ENCODE measurements at places on chromosomes 13 and 19.

- no peak for DNase-seq
Observed at GRCh38 chr19:57083711-57084110, 36.1 kb upstream of the USP29 start.

DNA sequence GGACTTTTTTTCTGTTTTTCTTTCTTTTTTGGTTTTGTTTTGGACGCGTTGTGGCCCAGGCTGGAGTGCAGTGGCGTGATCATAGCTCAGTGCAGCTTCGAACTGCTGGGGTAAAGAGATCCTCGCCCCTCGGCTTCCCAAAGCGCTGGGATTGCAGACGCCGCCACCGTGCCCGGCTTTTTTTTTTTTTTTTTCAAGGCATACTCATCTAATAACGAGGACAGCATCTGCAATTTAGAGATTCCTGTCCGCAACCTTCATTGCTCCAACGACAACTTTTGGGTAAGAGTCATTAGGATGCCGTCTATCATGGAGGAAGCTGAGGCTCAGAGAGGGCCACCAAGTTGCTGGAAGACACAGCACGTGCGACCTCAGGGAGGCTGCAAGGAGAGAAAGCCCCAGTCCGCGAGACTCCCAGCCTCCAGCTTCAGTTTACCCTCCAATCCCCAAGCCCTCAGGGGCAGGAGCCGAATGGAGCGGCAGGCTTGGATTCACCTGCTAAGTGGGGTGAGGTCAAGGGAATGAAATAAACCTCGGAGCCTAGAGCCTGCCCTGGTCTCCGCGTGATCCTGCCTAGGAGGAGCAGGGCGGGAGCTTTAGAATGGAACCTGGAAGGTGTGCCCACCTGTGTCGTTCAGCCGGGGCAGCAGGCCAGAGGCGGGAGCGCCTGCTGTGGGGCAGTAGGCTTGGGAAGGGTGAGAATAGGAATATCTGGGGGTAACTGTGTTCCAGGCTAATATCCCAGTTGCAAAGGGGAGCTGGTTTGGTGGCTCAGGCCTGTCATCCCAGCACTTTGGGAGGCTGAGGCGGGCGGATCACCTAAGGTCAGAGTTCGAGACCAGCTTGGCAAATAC lies 676 bp upstream of the POLRMT start:
- DNase-seq = no peak

DNA sequence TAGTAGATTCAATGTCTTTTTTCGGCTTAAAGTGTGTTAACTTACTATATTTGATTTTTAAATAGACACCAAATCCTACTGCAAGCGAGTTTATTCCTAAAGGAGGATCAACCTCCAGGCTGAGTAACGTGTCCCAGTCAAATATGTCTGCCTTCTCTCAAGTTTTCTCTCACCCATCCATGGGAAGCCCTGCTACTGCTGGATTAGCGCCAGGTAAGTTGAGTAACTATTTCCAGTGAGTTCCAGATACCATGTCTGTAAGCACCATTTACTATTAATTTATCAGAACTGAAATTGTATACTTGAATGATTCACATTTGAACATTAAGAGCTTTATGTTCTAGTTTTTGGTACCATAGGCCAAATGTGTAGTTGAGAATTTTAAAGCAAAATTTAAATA lies 81.8 kb downstream of the PAN3 start:
- no peak for DNase-seq

GRCh38 chr19:23249911-23250649 lies at the start of gene ZNF724:
Gene ZNF724 (minus strand): TSS chr19:23250394. CDS start chr19:23250242, 152 bp downstream.
- peak; percentile 78 for DNase-seq

- DNase-seq = peak; percentile 73
Observed at GRCh38 chr19:1568320-1569019, at the start of gene MEX3D. Gene MEX3D (minus strand): TSS chr19:1568325. CDS start chr19:1568058, 267 bp downstream.

- no peak for DNase-seq
Observed at GRCh38 chr13:39789451-39789850, 134.0 kb downstream of the COG6 start.

DNA sequence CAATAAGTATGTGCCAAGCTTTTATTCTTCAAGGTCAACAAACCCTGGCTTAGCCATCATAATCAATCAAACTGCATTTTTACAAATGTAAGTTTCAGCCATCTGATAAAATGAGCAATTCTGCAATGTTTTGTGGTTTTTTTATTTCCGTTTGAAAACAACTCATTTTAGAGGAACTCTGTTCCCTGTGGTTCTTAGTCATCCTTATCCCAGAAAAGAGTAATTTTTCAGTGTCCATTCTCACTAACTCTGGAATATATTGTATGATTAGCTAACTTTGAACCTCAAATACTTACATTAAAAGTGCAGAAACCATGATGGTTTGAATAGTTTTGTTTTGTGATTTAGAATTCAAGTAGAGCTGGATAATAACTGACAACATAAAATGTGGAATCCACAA lies 87.6 kb downstream of the IRS2 start:
- no peak for DNase-seq

GRCh38 chr19:5664515-5664914 lies 15.8 kb downstream of the MICOS13 start:
- no peak for DNase-seq

DNA sequence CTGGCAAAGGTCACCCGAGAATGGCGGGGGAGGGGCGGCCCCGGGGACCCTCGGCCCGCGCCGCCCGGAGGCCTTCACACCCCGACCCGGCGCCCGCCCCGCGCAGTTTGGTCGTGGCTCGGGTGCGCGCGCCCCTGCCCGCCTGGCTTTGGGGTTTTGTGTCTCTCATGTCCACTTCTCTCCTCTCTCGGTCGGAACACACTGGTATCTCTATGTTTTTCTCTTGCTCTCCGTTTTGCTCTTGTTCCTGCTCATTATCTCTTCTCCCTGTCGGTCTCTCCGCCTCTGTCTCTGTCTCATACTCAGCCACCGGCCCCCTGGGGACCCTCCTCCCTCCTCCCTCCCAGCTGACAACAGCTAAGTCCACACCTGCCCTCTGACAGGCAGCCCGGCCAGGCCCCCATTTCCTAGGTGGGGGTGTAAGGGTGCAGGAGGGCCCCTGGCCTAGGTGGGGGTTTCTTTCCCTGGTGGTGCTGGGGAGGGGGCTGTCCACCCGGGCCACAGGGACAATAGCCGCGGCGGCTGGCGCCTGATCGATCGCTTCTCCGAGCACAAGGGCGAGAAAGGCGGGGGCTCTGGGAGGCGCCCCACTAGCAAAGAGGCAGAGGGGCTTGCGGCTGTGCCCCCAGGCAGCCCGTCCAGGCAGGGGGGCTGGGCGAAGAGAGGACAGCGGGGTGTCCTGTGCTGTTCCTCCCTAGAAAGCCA lies 2.3 kb downstream of the ONECUT3 start:
- no peak for DNase-seq

GRCh38 chr13:75050419-75051046 lies 431.4 kb downstream of the TBC1D4 start:
- DNase-seq = no peak

GRCh38 chr13:59493436-59493965 lies 670.2 kb downstream of the DIAPH3 start:
- no peak for DNase-seq

GRCh38 chr13:102598061-102598460 lies 1.3 kb downstream of the TPP2 start:
- DNase-seq = no peak

DNA sequence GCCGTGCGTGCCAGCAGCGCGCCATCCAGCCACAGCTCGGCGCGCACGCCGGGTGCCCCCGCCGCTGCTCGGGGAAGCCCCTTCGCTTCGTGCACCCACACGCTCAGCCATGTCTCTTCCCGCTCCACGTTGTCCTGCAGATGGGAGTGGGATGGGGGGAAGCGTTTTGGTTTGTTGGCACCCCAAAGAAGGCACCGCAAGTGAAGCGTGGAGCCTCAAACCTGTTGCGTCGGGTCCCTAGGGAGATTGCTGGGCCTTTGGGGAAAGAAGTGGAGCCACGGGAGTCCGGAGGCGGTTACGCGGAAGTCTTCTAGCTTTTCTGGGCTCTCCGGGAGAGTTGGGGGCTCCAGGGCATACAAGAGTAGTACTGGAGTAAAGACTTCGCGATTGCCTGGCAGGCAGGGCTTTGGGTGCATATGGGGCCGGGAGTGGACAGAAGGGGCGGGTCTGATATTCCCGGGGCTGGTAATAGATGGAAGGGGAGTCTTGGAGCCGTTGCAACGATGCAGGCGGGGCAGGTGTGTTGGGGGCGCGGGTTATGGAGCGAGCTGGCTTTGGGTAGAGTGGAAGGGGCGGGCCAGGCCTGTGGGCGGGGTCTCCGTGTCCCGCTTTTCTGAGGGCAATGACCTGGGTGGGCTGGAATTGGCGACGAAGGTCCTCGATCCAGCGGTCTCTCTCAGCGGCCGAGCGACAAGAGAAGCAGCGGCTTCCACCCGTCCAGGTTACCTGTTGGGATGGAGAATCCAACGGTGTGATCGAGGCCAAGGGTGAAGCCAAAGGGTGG lies 6.5 kb downstream of the RASAL3 start:
- DNase-seq = no peak

DNA sequence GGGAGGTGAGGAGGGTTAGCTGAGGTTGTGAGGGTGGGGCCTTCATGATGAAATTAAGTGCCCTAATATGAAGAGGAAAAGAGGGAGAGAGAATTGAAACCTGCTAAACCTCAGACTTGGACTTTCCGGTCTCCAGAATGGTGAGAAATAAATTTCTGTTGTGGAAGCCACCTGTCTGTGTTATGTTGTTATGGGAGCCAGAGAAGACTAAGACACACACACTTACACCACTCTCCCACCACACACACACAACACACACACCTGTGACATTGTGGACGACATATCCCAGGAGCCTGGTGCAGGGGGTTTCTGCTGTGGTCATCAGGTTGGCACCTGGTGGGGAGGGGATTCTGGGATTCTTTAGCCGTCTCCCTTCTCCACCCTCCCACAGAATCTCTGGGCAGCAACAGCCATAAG lies 14.0 kb downstream of the KLK4 start:
- DNase-seq = no peak

DNA sequence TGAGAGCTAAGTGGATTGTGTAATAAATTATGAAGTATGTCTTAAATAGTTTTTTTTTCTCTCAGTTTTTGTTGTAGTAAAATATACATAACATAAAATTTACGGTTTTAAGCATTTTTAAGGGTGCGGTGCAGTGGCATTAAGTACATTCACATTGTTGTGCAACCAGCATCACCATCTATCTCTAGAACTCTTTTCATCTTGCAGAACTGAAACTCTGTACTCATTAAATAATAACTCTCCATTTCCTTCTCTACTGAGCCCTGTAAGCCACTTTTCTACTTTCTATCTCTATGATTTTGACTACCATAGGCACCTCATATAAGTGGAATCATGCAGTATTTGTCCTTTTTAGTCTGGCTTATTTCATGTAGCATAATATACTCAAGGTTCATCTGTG lies 87.1 kb downstream of the GJA3 start:
- no peak for DNase-seq

DNA sequence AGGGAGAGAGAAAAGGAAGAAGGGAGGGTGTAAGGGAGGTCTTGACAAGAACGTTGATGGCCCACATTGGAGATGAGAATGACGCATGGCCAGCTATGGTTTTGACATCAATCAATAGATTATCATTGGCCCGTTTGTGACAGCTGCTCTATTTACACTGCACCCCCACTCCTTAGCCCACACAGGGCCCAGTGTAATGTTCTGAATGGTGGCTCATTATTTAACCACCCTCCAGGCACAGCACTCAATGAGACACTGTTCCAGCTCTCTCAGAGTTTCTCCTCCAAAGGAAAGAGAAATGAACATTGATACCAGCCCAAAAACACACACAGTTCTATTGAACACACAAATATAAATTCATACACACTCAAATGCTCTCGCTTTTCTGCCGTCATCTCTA lies 173.0 kb upstream of the IPO5 start:
- no peak for DNase-seq

DNA sequence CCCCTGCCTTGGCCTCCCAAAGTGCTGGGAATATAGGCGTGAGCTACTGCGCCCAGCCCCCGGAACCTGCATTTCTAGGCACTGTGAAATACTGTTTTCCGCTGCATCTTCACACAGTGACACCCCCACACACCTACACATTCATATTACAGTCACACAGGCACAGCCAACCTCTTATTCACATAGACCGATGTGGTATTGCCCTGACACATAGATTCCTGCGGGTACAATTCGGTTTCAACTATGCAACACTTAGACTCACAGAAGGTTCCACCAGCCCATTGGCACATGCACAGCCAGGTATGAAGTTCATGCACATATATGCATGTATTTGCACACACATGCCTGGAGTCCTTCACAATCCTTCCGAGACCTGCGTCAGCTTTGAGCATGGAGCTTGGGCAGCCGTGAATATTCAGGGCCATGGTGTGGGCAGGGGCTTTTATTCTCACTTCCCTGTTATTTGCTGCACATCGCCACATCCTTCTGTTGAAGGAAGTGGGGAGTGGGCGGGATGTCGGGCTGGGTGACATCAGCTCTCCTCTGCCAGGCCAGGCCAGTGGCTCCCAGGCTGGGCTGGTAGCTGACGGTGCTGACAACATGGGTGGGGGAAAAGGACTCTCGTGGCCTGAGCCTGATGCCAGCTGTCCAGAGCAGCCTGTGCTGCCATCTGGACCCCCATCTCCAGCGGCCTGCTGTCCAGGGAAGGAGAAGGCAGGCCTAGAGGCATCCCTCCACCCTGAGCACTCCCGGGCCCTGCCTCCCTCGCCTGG lies 5.4 kb upstream of the CDC37 start:
- DNase-seq = peak; percentile 59

- DNase-seq = no peak
Observed at GRCh38 chr13:101415358-101416174, 742 bp downstream of the NALCN start.

DNA sequence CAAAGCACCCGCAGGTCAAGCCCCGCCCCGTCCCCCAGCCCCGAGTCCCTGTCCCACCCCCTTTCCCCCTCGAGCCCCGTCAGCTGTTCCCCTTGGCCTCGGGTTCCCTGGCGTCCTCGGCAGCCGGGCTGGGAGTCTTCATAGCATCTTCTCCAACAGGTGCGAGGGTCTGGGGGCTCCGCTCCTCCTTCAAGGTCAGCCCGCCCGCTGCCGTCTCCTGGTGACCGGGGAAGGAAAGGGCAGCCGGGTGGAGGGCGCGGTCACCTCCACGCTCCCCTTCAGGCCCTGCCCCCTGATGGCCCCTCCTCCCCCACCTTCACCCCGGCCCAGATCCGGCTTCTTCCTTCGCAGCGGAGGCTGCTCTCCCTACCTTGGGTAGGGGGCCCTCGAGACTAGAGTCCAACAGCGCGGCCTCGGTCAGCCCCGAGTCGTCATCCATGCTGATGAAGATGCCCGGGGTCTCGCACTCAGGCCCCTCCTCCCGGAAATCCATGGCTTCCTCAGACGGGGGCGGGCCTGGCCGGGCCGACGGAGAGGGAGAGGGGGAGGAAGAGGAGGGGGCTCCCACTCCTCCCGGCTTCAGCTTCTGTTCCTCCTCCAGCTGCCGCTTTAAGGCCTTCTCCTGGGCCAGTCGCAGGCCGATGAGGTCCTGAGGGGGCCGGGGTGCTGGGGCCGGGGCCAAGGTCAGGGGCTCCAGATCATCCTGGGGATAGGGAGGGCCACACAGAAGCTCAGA lies 541 bp upstream of the RSPH6A start:
- DNase-seq = no peak

GRCh38 chr13:75353781-75354193 lies 128.2 kb downstream of the TBC1D4 start:
- DNase-seq = no peak
